Activated naive CD8-positive, alpha-beta T cell treated with anti-CD3 and anti-CD28 coated beads, Interleukin-2, amount 10 ng/mL, durations not matched to agents 7 days and 5 days (primary cell): ENCODE measurements at places on chromosomes 7 and 10. TPM values are rescaled to one million over a fixed set of nuclear protein-coding genes. Genes with fewer than 3 reads are reported as not detected.
A peak's percentile ranks its signal among the peaks of the same experiment; 100 is the strongest.

- DNase-seq, result no peak
These were observed 45.1 kb downstream of the PIP4K2A start for GRCh38 chr10:22669163-22669711.

GRCh38 chr7:39453743-39454355, 112.4 kb upstream of the YAE1 start:
- DNase-seq, result peak; percentile 35

- DNase-seq, result no peak
These were observed 288.3 kb downstream of the ADARB2 start for GRCh38 chr10:1449021-1449420.

- no peak for DNase-seq
These were observed 70.3 kb upstream of the HDAC9 start for GRCh38 chr7:18425227-18425626.

The SLC13A4 gene
- total RNA-seq, result not detected

The NKX1-2 gene
- not detected for total RNA-seq
